ENCODE measurements at places on chromosomes 2 and 18. TPM values are rescaled to one million over a fixed set of nuclear protein-coding genes. Genes with fewer than 3 reads are reported as not detected.

DNA sequence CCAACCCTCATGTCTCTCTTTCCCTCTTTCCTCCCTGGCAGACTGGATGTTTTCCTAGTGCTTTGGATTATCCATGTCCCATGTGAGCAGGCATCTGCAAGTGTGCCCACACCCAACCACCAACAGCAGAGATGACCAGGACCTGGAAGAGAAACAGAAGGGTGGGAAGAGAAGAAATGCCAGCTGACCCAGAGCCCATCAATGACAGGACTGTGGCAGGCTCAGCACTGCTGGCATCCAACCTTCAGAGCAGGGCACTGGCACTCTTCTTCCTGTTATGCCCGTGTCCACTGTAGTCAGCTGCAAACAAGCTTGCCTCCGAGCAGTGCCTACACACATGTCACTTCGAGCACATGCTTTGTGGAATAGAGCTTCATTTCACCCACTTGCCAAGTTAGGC, 121.1 kb downstream of the TANC1 start:
- DNase-seq: no peak

GRCh38 chr2:187962538-187962937, 329.1 kb upstream of the GULP1 start:
- no peak for DNase-seq

- DNase-seq: no peak
These were observed 2.4 kb downstream of the ADRA2B start for GRCh38 chr2:96113951-96114350.

DNA sequence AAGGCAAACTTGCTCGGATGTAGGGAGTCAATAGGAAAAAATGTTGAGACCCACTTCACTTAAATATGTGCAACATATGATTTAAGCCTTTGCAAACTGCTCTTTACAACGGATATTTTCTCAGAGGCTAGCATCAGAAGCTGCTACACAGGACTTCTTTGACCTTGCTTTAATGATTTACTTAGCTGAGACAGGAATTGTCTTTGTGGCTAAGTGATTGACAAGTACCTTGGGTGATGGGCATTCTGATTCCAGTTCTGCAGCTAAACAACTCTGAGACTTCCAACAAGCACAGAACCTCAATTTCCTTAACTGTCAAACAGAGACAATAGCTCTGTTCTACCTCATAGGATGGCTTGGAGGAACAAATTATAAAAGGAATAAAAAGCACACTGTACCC, 150.2 kb downstream of the NCKAP5 start:
- DNase-seq: no peak

DNA sequence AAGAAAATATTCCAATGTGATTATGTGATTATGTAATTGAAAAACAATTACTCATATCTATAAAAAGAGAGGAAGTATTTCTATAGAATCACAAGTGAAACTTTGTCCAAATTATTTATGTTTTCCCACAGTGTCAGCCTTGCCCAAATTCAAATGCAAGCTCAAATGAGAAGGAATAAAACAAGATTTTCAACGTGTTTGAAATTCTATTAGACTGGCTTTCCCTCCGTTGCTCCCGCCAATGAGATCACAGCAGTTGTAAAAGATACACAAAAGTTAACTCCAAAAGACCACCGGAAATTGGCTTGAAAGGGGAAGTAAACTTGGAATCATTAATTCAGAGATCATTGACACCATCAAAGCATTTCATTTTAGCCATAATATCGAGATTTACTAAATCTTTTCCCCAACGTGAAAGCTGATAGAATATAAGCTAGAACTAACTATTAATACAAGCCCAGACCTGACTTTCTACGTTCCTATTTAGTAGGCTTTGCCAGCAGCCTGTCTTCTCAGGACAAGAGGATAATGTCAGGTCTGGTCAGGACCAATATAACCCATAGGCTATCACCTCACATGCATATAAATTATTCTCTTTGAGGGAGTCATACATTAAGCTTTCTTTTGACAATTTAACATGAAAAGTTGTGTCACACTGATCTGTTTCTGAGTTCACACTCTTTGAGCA, 222.6 kb upstream of the CHAC2 start:
- DNase-seq: no peak

DNA sequence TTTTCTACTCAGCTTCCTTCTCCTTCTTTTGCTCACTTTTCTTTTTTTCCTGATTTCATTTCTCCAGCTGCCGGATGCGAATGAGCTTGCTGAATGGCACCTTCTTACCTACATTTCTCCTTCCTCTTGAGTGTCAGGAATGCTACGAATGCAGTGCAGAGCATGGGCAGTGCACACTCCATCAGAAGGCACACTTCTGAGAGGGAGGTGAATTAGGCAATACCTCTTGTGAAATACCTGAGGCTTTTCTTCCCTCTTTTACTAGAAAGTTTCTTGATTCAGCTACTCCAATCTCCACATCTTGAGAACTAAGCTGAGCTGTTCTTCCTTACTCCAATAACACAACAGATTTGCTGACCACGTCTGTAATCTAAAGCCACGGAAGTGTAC, 51.1 kb downstream of the PLEKHM3 start:
- DNase-seq: no peak

- DNase-seq: peak; percentile 84
These were observed 10.7 kb upstream of the TWSG1 start for GRCh38 chr18:9323750-9324445.

DNA sequence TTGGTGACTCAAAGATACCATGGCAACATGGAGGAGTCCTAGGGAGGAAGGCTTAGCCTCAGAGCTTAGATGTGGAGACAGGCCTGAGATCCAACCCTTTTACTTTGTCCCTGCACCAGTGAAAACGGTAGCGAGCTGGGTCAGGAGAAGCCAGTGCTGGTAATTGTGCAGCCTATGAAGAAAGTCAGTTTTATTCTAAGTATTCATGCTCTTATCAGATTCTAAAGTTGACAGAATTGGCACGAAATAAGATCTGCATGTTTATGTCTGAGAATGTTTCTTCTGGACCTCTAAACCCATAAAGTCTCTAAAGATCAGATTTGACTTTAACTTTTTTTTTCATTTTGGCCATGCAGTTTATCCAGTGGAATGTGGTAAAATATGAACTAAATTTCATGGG, 93.8 kb downstream of the SCG2 start:
- DNase-seq: peak; percentile 74

DNA sequence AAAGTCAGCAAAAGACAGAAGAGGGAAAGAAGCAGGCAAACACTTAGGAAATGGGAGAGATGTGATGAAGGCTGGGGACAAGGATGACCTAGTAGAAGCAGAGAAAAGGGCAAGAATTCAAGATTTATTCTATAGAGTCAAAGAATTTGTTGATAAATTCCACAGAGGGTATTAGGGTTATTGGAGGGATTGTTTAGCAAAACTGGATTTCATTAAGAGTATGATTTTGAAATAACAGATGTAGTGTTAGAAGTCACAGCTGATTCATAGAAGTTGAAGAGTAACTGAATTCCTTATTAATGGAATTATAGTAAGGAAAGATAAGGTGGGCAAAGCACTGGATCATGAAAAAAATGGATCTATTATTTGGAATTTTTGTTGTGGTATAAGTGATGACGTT, 48.6 kb downstream of the CEP192 start:
- DNase-seq: no peak

- DNase-seq: no peak
These were observed 52.7 kb upstream of the TMEM17 start for GRCh38 chr2:62558743-62559142.

GRCh38 chr2:7857904-7858303, 824.0 kb upstream of the ID2 start:
- DNase-seq: peak; percentile 35

GRCh38 chr2:160200921-160201320, 849 bp upstream of the ITGB6 start:
- no peak for DNase-seq

GRCh38 chr2:104599787-104600510, 254.0 kb upstream of the POU3F3 start:
- DNase-seq: no peak

GRCh38 chr2:127586746-127587295, 51.3 kb downstream of the MYO7B start:
- DNase-seq: no peak

GRCh38 chr2:208711598-208711997, 305.0 kb downstream of the PTH2R start:
- no peak for DNase-seq

DNA sequence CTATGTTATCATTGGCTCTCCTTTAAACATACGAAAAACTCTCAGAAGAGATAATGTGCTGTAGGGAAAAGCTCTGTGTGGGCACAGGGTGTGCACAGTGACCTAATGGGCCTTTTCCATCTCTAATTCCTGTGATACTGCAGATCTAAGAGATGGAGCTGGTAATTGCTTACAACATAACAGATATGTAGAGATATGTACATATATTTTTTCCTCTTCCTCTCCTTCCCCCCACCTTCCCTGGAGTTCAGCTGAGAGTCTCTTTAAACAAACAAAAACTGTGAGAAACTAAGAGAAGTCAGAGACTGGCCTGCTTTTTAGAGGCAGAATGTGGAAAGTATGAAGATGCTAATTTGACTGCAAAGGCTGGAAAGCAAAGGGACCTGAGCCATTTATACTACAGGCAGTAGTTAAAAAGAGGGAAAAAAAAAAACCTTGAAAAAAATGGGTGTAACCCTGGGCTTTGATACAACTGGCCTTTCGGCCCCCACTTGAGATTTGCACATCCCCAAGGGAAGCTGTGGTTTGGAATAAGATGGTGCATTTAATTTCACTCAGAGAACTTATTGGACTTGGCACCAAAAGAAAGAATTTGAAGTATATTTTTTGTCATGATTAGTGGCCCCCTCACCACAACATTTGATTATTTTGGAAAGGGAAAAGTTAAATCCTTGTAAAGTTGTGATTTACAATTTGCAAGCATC, 502.2 kb upstream of the ZEB2 start:
- DNase-seq: peak; percentile 85

- no peak for DNase-seq
These were observed 110.3 kb upstream of the TTN start for GRCh38 chr2:178917555-178917954.

GRCh38 chr2:205882806-205883425, 200.6 kb downstream of the NRP2 start:
- no peak for DNase-seq

GRCh38 chr2:2591542-2591940, 260.5 kb upstream of the MYT1L start:
- DNase-seq: no peak

MZT2A gene
- total RNA-seq: 66.8 TPM

FAM237A gene
- not detected for total RNA-seq

BCL2 gene
- total RNA-seq: 4.2 TPM

C2orf72 gene
- not detected for total RNA-seq

DLX1 gene
- total RNA-seq: 0.41 TPM

RALBP1 gene
- 100 TPM for total RNA-seq

QPCT gene
- total RNA-seq: 1.7 TPM

TACR1 gene
- 0.09 TPM for total RNA-seq

SLC5A7 gene
- not detected for total RNA-seq

ITPRID2 gene
- total RNA-seq: 101 TPM

VWC2L gene
- not detected for total RNA-seq
